ENCODE measurements at places on chromosomes 4 and X. TPM values are rescaled to one million over a fixed set of nuclear protein-coding genes. Genes with fewer than 3 reads are reported as not detected.

DNA sequence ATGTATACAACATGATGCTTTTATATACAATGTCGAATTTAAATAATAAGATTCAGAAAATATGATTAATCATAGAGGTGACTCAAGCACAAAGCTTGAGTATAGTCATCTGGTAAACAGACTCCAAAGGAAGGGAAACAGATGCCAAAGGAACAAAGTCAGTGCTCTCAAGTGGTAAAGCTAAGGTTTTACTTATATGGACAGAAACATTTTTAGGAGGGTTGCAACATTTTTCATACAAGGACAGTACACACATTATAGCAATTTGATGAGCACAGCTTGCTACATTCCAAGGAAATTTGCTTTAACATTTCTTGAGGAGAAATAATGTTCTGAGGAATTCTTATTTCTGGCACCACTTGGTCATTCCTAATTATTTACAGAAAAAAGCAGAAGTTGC lies 333.4 kb upstream of the AADAT start:
- no peak for DNase-seq

DNA sequence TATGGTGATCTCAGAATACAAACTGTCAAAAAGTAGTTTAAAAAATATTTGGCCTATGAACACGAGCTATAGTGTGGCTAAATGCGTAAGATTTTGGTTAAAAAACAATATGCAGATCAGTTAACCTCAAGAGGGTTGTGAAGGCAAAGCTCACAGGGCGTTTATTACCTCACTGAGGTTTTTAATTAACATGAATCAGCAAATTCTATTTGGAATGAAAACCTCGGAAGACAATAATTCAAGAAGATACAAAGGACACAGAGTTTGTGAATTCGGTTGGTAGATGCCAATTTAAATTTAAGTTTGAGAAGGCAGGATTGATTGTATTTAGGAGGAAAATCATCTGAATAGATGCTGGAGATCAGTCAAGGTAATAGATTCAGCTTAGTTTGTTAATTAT lies 1434.6 kb downstream of the C4orf33 start:
- no peak for DNase-seq

DNA sequence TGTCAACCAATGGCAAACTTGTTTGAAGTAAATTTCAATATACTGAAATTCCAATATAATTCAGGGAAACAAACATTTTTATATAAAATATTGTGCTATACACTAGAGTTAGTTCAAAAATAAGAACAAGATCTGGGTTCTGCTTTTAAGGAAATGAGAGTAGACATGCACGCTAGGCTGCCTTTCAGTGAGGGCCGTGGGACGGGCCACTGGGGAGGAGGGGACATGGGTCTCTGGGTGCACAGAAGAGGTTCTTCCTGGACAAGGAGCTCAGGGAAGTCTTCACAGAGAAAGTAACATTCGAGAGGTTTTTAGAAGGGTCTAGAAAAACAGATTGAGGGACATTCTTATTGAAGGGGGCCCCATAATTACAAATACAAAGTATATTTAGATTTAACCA lies 64.4 kb downstream of the SHROOM3 start:
- DNase-seq, result no peak

GRCh38 chr4:148680884-148681283 lies 238.7 kb upstream of the NR3C2 start:
- DNase-seq, result no peak

DNA sequence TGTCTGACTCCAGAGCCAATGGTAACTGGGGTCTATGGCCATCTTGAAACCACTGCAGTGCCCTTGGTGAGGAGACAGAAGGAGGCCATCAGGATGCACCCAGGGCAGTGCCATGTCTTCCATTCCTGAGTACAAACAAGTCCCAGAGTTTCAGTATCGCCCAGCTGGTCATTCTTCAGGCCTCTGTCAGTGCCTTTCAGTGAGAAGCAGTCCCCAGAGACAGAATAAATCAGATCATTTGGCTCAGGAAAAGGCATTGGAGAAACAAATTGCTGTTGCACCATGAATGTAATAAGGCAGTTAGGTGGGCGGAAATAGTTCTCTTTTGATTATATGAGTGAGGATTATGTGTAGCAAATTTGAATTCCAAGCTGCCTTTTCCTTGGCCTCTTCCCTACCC lies 21.3 kb downstream of the ADGRG4 start:
- DNase-seq, result no peak

CT45A6 gene
- not detected for polyA plus RNA-seq

DNA sequence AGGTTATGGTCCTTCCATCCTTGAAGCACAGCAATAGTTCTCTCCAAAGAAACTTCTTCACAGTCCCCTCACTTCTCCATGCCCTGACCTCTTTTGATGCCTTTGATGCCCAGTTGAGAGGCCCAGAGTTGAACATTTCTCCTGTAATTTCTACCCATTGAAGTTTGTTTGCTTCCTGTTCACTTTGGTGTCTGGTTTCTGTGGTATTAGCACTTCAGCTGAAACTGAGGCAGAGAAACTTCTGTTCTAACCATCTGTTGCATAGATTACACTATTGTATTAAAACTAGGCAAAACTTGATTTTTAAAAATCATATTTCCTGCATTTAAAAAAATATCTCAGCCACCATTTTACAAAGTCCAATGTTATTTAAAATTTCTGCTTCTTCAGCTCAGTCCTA lies 89.8 kb upstream of the ADGRG2 start:
- no peak for DNase-seq

DNA sequence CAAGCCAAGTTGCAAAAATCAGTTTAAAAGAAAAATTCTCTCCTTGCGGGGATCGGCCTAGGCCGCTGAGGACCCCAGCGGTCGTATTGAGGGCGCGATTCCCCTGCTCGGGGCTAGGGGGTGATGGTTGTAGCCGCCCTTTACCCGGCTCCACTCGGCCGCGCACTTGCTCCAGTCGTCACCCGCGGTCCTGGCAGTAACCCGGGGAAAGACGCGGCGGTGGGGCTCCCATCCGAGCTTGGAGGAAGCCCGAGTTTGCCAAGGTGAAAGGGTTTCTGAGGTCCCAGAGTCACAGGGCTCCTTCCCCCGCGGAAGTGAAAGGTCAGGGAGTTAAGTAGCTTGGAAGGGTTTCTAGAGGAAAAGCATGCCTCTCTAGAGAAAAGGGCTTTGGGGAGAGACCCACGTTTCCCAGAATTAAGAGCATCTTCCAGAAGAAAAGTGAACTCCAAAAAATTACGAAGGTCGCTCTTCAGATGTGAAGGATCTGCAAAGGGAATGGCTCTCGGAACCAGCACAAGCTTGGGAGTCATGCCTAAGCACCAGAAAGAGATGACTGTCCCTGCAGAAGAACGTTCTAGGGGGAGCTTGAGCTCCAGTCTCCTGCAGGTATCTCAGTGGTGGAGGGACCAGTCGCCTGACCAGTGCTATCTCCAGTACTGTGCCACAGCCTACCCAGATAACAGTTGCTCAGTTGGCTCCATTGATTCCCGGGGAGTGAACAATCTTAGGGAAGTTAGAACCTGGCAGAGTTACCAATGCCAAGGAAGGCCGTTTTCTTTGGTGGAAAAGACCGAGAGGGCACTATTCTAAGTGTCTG lies 875 bp downstream of the LAP3 start:
- DNase-seq, result peak; percentile 43

GRCh38 chr4:184313702-184314659 lies 96.3 kb upstream of the ENPP6 start:
- DNase-seq, result no peak

DNA sequence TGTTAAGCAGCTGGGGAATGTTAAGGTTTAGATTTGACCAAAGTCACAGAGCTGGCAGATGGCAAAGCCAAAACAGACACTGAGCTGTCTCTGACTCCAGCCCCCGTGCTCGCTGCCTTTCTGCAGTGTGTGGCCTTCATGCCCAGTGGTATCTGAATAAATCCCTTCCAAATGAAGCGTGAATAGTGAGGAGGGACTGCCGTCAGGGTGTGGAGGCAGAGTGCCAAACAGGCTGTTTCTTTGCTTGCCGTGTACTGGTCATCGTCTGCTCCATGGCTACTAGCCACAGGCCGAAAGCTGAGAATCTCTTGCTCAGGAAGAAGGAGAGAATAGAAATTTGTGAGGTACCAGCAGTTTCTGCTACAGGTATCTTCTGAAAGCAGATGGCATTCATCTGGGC lies 19.7 kb downstream of the PRIMPOL start:
- DNase-seq, result no peak

STBD1 gene
- 41.7 TPM for polyA plus RNA-seq

DNA sequence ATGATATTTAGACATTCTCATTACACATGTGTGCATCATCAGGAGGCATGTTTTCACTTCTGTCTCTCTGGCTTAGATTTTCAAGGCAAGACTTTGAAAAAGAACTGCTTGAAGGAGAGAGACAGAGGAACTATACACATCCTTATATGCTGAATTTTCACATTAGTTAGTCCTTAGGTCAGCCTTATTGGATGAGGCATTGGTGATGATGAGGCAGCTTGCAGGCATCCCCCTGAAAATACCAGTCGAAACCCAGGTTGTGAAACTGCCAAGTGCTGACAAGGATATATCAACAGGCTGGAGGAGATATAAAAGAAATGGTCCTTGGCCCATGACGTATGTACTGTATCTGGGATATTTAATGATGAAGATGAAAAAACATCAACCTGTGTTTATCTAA lies 297.2 kb upstream of the AADAT start:
- no peak for DNase-seq

DNA sequence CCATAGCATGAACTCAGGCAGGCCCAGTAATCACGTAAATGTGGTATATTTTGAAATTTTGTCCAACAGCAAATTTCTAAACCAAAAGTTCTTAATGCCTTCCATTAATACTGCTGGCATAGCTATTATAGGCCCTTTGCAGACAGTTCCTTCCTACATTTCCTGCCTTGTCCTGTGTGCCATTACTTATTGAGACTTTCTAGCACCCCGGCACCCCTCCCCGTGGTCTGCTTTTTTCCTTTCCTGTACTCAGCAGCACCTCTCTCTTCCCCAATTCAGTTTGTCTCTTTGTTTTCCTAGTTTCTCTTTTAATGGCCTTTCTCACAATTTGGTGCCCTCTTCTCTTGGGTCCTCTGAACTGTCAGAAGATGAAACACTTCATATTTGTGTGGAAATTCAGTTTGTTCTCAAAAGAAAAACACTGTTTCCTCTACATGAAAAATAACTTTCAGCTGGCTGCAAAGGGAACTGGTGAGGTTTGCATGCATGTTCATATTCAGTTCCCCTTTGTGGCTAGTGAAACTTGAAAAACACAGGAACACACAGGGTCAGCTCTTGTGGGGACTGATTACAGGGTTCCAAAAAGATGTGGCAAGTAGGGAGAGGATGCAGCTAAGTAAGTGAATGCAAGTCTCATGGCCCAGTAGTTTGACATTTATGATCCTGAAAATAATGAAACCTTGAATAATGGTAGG lies 17.1 kb downstream of the GPR34 start:
- no peak for DNase-seq

GLOD5 gene
- 3.4 TPM for polyA plus RNA-seq

- no peak for DNase-seq
Measured at GRCh38 chr4:80694171-80694570, 336.3 kb upstream of the BMP3 start.

GRCh38 chrX:81195712-81196111 lies 6.0 kb downstream of the HMGN5 start:
- peak; percentile 54 for DNase-seq

DNA sequence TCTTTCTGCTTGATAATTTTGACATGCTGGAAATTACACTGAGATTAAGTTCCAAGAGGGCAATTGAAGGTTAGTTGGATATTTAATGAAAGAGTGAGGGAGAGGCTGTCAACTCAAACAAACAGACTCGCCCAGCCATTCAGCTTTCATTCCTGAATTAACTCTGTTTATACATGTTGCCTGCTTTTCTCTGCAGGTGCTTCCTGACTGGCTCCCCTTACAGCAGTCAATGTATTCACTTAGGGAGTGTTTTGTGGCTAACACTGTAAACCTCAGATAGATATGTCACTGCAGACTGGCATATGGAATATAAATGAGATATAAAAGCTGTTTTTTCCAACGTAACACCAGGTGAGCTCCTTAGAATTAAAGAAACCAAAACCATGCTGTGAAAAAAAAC lies 28.7 kb downstream of the TMPRSS11A start:
- no peak for DNase-seq

GRCh38 chr4:74327762-74328161 lies 19.5 kb downstream of the EPGN start:
- DNase-seq, result no peak

DNA sequence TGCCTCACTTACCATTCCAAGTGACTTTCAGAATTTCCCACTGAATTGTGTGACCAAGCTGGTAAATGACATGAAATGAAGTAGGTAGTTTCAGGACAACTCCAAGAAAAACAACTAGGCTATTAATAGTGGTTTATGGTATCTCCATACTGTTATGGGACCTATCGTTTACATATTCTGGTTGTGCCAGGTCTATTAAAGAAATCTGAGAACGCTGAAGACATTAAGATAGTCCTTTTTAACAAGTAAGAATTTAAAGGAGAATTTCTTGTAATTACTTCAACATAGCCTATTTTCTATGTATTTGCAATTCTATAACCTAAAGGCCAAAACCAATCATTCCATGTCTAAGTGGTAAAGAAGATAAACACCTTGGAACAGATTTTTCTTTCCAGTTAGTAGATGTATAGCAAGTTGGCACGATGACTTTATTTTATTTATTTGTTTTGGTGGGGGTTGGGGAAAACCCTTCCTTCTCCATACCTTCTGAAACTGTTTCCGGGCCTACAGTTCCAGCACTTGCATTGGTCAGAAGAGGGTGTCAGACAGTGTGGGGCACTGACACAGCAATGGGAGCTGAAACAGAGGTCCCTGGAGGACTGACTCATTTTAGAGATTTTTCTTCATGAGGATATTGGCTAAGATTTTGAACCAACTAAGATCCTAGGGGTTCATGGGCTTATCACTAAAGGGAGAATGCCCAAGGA lies 7.6 kb upstream of the DCLK2 start:
- no peak for DNase-seq

ZCCHC18 gene
- polyA plus RNA-seq, result not detected

AGTR2 gene
- polyA plus RNA-seq, result not detected

GRCh38 chr4:104907074-104907649 lies 239.5 kb upstream of the TET2 start:
- DNase-seq, result no peak

MFAP3L gene
- polyA plus RNA-seq, result 18.3 TPM

YY2 gene
- polyA plus RNA-seq, result 0.52 TPM

GRIA2 gene
- not detected for polyA plus RNA-seq

GRCh38 chrX:118682258-118683014 lies 45.0 kb upstream of the IL13RA1 start:
- no peak for DNase-seq

PAGE2 gene
- not detected for polyA plus RNA-seq

Measured in liver (tissue), 10 donors.